ENCODE measurements at places on chromosomes 16 and 17.

DNA sequence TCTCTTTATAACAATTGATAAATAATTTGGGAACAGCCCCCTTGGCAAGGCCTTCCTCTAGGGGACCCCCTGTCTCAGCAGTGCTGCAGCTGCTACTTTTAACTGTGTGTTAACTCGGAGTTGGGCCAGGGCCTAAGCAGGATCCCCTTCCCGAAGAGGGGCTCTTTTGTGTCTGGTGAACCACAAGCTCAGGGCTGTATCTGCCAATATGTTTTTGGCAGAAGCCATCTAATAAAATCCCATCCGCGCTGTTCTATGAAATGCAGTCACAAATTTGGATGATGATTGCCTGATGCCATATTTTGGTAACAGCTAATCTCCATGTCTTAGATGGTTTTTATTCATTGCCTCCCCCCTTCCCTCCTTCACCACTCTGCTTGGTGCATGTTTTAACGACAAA lies 267.7 kb downstream of the FTO start:
- no peak for DNase-seq

- no peak for DNase-seq
Observed at GRCh38 chr17:5702951-5703510, 118.7 kb upstream of the NLRP1 start.

DNA sequence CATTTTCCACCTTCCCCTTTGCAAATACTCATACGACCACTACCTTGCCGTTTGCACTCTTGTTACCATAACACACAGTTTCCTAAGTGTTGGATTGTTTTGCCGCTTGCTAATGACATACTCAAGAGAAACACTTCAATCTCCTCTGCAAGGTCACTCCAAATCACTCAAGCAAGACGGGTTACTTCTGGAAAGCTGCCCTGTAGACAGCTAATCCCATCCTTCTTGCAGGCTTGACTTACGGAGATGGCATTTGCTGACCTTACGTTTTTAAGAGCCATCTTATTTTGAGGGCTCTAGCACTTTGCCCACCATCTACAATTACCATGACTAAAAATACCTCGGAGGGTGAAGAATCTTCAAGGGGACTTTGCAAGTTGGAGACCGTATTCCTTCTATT lies 46.2 kb downstream of the MYH3 start:
- no peak for DNase-seq

DNA sequence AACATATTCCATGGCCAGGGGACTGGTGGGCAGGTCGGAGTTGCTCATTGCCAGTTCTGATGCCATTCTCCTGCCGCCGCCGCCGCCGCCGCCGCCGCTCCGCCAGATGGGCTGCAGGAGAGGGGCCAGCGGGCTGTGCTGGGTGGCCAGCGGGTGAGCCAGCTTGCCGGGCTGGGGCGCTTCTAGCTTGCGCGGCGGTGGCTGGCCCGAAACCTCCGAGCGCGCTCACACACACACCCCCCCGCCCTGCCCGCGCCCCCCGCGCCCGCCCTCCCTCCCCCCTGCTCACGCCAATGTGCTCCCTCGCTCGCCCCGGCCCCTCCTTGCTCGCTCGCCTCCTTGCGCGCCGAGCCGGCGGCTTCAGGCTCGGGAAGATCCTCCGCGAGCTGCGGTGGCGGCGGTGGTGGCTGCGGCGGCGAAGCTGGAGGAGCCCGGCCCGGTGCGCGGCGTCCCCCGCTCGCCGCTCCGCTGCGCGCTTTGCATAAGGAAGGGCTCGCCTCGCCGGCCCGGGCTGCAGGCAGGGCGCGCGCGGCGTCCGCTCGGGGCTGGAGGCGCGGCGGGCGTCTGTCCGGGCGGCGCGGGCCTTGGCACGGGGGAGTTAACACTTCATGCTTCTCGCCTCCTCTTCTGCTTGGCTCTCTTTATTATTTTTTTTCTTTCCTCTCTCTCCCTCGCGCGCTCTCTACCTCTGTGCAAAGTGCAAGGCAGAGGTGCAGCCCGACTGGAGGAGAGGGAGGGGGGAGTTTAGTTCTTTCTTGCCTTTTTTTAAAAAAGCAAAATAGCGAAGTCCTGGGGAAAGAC lies 500 bp downstream of the MAF start:
- DNase-seq = peak; percentile 82

GRCh38 chr16:66322174-66322573 lies 44.3 kb upstream of the CDH5 start:
- no peak for DNase-seq

DNA sequence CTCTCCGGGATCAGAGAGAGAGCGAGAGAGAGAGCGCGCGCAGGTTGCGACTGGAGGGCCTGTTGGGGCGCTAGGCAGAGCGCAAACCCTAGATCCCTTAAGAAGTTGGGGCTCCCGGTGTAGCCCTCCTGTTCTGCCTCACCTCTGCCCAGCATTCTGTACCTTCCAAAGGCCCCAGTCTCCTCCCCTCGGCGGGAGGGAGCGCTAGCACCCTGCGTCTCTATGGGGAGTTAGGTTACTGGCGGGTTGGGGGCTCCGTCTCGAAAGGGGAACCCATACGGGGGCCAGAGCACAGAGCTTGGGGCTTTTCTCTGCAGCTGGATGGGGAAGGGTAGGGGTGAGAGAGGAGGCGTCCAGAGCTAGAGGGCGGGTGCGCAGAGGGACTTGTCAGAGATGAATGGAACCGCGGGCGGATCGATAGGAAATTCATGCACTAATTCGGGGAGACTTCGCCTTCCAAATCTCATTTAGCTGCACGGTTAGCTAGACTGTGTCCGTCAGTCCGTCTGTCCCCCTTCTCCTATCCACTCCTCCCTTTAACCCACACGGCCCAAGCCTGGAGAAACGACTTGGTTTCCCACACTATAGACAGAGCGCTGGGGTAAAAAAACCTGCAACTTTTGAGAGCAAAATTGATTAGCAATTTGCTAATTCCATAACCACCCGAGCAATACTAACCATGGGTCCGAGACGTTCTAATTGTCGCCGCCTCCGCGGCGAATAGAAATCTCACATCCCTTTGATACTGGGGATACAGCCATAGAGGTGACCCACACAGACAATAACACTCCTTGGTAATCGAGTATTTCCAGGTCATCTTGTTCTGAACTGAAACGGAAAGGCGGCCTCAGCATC lies 693 bp upstream of the HOXB4 start:
- peak; percentile 55 for DNase-seq

GRCh38 chr16:31421587-31421986 lies 6.6 kb downstream of the COX6A2 start:
- DNase-seq = no peak

- DNase-seq = no peak
Observed at GRCh38 chr16:52634528-52634927, 87.6 kb upstream of the TOX3 start.

DNA sequence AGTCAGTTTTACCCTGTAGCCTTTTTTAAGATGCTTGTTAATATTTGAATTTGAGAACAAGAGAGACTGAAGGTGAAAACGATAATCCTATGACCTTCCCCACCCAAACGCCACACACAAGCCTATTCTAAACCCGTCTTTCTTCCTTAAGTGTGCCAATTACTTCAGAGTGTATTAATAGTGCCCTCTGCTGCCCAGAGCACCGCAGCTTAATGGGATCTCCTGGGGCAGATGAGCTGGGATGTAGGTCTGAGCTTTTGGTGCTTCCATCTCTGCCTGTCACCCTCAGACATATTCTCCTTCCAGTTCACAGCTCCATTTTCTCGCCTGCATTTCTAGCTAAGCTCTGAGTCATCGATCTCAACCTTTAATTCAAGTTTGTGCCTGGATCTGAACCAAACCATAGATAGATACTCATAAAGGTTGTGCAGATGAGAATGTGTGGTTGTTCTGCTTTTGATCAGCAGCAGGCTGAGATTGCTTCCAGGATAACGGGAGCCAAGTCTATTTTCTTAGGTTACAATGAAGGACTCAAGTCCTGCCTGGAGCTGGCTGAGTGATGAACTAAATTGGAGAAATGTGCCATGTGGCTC lies 46.4 kb upstream of the CDH13 start:
- DNase-seq = no peak

DNA sequence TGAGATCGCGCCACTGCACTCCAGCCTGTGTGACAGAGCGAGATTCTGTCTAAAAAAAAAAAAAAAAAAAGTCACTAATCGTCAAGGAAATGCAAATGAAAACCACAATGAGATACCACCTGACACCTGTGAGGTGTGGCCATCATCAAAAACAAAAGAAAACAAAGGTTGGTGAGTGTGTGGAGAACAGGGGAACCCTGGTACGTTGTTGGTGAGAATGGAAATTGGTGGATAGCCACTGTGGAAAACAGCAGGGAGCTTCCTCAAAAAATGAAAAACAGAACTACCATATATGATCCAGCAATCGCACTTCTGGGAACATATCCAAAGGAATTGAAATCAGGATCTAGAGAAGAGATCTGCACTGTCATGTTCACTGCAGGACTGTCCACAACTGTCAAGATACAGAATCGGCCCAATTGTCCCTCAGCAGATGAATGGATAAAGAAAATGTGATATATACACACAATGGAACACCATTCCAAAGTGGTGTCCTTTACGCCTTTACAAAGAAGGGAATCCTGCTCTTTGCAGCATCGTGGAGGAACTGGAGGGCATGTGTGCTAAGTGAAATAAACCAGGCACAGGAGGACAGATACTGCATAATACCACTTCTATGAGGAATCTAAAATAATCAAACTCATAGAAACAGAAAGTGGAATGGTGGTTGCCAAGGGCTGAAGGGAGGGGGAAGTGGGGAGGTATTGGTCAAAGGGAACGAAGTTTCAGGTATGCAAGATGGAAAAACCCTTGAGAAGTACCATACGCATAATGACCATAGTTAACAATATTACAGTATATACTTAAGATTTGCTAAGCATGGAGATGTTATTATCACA lies 63.5 kb upstream of the PLCG2 start:
- DNase-seq = no peak

- no peak for DNase-seq
Observed at GRCh38 chr17:79033046-79033616, 9.2 kb downstream of the C1QTNF1 start.

- no peak for DNase-seq
Observed at GRCh38 chr17:28460901-28461300, 12.5 kb upstream of the SLC13A2 start.

DNA sequence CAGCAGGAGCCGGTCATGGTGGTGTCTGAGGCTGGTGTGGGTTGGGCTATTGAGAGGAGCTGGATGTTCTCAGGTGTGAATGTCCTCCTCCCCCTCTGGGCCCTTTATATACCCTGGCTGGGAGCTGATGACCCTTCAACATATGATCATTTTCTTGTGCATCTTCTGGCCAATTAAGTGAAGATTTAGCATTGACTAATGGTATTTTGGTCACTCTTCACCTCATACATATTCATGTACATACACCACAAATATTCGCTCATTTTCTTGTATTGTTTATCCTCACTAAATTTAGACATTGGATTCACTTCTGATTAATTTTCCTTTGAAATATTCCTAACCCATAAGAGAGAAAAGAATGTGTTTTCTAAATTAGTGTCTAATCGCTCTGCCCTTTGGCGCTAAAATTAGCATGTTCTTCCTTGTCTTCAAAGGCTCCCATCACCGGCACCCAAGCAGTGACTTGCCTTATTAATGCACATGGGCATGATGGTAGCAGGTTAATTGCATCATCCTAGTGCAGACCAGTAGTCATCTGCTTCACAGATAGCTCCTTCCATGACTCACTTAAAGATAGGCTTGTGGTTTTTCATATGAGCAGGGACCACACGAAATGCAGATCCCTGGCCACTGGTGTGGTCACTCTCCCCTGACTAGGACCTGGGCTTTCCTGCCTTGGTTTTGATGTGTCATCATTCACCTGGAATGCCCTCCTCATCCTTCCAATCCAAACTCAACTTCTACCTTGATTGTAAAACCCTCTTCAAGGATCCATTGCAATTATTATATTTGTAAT lies at the start of gene KRTAP2-4:
Gene KRTAP2-4, minus strand, starts transcription at position 51 of the 796 bp plus-strand sequence. Its CDS starts 34 bp downstream, at position 17.
- DNase-seq = no peak

- no peak for DNase-seq
Observed at GRCh38 chr17:10956821-10957220, 118.9 kb upstream of the PIRT start.
